CD4-positive, alpha-beta T cell (primary cell): ENCODE measurements at places on chromosomes 7 and 10.

GRCh38 chr10:114930320-114930719 lies 7.7 kb upstream of the TRUB1 start:
- H3K4me1 ChIP-seq = no peaks in the 10 kb centered on the region
- peaks cover 12% of the 10 kb centered on the region for H3K27me3 ChIP-seq
- no peaks in the 10 kb centered on the region for H3K36me3 ChIP-seq
- no peak overlapping the region for H3K4me3 ChIP-seq

- peaks cover 6% of the 10 kb centered on the region for H3K27me3 ChIP-seq
- H3K4me3 ChIP-seq = no peak overlapping the region
- no peaks in the 10 kb centered on the region for H3K4me1 ChIP-seq
- no peaks in the 10 kb centered on the region for H3K36me3 ChIP-seq
- DNase-seq = no peak
Measured at GRCh38 chr7:116436305-116436826, 63.2 kb upstream of the CAV2 start.

DNA sequence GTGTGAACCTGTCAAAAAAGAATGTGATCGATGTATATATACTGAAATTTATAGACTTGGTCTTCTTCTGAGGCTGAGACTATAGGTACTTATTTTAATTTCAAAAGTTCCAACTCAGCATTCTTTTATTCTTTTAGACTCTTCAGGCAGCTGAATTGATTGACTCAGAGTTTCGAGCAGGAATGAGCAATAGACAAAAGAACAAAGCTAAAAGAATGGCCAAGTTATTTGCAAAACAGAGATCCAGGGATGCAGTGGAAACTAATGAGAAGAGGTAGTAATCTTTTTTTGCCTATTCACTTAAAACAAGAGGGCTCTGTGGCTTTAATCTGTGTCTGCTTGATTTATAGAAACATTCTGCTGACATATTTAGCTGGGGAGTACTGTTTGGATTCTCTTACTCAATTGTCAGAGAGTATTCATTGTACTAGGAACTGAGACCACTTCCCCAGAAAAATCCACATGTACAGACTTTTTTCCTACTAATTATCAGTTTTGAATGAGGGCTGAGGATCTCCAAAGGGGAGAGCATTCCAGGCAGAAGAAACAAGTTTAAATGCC lies 30.1 kb downstream of the BTAF1 start:
- H3K36me3 ChIP-seq = peaks cover 83% of the 10 kb centered on the region
- no peaks in the 10 kb centered on the region for H3K27me3 ChIP-seq
- no peak overlapping the region for H3K4me3 ChIP-seq
- DNase-seq = no peak
- no peaks in the 10 kb centered on the region for H3K4me1 ChIP-seq

DNA sequence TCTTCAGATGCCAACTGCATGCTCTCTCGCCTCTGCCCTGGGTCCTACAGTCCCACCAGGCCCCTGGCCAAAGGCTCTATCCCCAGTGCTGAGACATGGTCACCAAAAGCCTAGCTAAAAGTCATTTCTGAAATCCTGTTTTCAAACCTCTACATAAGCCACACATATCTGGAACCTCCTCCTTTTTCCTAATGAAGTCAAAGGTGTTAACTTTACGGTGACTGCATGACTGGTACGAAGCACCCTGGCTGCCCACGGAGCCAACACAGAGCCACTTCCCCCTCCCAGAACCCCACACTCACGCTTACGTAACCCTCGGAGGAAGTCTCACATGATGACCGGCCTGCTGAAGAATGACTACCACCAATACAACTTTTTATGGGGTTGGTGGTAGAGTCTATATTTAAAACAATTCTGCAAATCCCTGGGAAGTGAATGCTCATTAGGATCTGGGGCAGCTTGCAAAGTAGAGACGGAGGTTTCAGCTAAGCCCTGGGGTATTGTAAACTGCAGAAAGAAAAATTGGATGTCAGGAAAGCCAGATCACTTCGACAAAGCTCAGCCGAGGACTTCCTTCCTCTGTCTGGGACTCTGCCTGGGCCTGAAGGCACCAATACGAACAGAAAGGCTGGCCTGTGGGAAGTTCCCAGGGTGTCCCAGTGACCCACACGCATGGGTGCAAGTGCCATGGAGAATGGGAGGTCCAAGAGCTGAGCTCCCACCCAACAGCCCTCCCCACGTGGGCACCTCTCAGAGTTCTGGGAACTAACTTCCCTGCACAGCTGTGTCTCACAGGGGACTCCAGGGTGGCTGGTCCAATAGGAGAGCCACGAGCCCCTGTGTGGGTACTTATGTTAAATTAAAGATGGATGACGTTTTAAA lies 50.7 kb downstream of the PDGFA start:
- H3K4me1 ChIP-seq = peaks cover 10% of the 10 kb centered on the region
- no peaks in the 10 kb centered on the region for H3K27me3 ChIP-seq
- no peak for DNase-seq
